Fibroblast of lung (primary cell): ENCODE measurements at places on chromosomes 2 and 18. TPM values are rescaled to one million over a fixed set of nuclear protein-coding genes. Genes with fewer than 3 reads are reported as not detected.

DNA sequence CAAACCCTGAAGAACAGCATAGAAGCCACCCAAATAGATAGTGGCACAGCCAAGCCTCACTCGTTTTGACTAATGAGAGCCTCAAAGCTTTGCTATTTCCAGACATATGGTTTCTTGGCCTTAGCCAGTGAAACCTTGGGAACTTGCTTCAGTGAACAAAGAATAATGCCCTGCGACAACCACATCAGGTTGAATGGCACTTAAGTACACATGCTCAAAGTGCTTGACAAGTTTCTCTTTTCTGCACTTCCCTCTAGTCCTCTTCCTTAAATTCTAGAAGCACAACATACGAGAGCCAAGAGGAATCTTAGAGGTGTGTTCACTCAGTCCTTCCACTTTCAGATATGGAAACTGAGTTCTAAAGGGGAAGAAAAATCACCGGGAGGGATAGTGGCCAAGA is 258.3 kb downstream of the HAUS1 start:
- no peak for DNase-seq

GRCh38 chr2:12303181-12304030 is 413.3 kb upstream of the TRIB2 start:
- DNase-seq: peak; percentile 94

DNA sequence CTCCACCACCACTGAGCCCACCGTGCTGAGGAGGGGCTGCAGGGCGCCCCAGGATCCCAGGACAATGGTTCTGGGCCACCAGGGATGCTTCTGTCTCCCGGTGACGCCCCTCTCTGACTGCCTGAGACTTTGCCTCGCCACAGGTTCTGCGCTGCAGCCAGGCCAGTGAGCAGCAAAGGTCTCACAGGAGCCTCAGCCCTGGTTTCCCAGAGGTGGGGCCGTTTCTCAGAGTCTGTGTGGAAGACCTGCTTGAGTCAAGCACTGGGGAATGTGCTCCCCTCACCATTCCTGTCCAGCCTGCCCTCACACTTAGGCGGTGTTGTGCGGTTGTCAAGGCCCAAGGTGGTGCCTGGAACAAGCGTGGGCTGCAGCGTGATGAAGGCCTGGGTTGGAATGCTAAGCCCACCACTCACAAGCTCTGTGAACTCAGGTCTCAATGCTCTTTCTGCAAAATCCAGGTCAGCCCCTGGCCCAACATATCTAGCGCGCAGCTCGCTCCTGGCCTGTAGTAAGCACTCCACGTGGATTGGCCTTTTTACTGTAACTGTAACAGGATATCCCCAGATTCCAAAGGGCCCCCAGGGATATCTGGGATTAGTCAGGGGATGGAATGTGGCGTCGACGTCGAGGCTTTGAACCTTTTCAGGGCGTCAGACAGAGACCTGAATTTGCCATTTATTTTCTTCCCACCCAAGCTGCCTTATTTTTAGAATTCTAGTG is 47.6 kb downstream of the PLB1 start:
- no peak for DNase-seq

Gene AMER3
- not detected in 2 replicates for total RNA-seq
